CD4-positive, alpha-beta T cell treated with Interleukin-12 subunit alpha and Interleukin-12 subunit beta, for 1 hour (primary cell): ENCODE measurements at places on chromosomes 1 and 21.

GRCh38 chr1:201307760-201308499, 24.6 kb downstream of the PKP1 start:
- no peak for DNase-seq

GRCh38 chr1:14926818-14927575, 226.6 kb upstream of the TMEM51 start:
- DNase-seq = no peak

- DNase-seq = no peak
These were observed 145.7 kb downstream of the SYF2 start for GRCh38 chr1:25086518-25087079.

GRCh38 chr1:222844411-222844779, 29.6 kb downstream of the DISP1 start:
- DNase-seq = no peak

- DNase-seq = no peak
These were observed 59.9 kb downstream of the APP start for GRCh38 chr21:26110715-26111114.

- DNase-seq = no peak
These were observed 21.9 kb downstream of the LRRC8D start for GRCh38 chr1:89842567-89843272.

DNA sequence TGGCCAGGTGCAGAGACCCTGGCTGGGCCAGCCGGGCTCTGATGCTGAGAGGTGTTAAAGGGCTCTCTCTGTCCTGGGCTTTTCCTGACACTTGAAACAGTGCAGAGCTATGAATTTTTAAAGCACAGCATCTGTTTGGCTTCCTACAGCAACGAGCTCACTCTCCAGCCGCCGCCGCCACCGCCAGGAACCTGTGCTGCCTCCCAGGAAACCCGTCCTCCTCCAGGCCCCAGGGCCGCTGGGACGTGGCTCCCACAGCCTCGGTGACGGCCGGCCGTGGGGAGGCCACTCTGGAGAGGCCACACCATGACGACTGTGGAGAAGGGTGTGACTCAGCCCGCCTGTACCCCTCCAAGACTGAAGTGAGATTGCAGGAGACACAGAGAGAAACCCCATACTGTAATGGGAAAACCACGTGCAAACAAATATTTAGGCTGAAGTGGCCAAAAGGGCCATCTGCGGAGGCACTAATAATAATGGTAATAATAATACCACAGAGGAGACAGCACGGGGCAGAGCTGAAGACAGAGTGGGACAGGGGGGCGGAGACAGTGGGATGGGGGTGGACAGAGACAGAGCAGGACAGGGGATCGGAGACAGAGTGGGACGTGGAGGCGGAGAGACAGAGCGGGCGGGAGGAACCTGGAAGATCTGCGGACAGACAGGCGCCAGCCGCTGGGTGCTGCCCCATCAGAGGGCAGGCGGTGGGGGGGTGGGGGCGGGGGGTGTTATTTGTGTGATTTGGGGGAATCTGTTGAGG, 139.2 kb downstream of the CASZ1 start:
- no peak for DNase-seq

GRCh38 chr1:26730695-26731094, 34.9 kb downstream of the ARID1A start:
- no peak for DNase-seq

GRCh38 chr1:58779801-58780382, 4.0 kb downstream of the JUN start:
- DNase-seq = peak; percentile 74

DNA sequence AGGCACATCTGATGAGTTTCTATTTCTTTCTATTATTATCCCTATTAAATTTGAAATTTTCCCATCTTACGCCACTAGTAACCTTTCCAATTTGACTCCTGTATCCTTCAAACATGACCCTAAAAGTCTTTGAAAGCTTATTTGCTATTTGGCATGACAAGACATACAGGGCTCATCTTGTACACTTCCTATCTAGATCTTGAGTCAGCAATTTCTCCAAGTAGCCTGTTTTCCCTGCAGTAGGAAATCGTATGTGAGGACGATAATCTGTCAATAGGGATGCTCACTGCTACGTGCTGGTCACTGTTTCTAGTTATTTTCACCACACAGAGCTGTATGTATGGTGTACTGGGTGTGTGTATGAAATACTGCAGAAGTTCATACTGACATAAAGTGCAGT, 142.7 kb downstream of the CDC42BPA start:
- no peak for DNase-seq

DNA sequence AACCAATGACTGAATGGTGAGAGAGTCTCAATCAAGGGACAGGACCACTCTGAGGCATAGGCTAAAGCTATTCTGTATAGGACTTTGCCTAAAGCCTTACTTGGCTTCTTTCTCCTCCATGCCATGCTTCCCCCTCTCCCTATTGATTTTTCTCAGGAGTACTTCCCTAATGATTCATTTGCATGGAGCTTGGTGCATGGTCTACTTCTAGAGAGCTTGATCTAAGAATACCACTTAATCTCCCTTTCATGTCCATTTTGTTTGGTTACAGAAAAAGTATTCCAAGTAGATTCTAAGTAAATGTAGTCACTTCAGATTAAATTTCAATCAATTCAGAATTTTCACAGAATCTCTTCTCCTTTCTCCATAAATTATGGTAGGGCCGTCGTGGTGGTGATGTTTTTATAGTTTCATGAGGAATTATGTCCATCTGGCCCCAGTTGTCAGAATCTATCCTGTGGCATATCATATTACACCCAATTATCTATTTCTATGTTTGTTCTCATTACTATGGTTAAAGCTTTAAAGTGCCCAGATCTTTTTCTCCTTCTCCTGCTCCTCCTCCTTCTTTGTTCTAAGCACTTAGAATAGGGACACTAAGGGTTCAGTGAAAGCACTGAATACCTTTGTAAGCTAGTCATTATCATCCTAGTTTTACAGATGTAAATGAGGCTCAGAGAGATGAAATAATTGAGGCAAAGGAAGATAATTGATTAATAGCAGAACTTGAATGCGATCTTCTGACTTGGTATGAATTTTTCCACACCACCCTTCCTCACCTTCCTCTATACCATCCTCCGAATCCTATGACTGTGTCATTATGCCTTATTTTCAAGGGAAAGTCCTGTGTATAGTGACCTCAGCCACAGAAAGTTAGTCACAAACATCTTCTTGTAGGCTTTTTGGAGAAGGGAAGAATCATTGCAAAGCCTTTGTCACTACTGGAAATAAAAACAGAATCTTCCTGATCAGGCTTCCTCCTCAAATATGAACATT, 85.6 kb upstream of the ZRANB2 start:
- DNase-seq = no peak

- no peak for DNase-seq
These were observed 32.1 kb downstream of the NAV1 start for GRCh38 chr1:201570886-201571624.

DNA sequence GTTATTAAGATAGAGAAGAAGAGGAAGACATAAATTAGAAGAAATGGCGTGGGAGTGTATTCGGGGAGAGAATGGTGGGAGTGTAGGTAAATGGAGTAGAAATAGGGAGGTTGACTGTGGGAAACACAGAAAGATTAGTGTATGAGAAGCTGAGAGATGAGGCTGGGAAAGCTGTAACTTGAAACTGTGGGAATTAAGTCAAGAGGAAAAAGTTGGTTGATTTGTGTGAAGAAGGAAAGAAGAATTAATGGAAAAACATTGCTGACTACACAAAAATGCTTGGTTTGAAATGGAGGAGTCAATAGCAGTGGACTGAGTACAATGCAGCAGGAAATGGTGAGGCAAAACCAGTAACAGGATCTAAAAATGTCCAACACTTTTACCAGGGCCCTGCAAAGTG, 448.3 kb downstream of the PTPRC start:
- DNase-seq = no peak

GRCh38 chr21:36156815-36157670, at the start of gene DOP1B:
Gene DOP1B (plus strand): TSS chr21:36156824. CDS start chr21:36164734, 7,910 bp downstream.
- DNase-seq = peak; percentile 40

- DNase-seq = no peak
These were observed 249.2 kb upstream of the TPTE start for GRCh38 chr21:10272216-10272615.

DNA sequence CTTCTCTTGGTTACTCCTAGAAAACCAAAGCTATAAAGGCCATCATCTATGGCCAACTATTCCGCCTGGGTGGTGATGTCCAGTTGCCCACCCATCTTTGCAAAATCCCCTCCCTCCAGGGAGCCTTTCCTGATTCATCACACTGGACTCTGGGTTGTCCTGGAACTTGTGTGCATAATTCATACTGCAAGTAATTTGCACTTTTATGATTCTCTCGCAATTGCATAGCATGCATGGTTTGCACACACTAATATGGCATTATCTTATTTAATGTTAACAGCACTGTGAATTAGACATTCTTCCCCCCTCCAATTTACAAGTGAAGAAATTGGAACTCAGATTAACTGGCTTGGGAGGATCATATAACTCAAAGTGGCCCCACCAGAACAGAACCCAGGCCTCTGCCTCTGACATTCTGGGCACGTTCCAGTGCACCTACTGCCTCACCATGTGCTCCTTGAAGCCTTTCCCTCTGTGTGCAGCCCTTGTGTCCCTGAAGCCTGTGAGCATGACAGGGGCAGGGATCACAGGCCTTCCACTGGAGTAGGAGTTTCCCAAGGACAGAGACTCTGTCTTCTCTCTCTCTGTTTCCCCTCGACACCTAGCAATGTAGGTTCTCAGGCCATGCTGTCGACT, 98.9 kb upstream of the IPO9 start:
- DNase-seq = no peak

GRCh38 chr1:8121261-8122159, 95.4 kb upstream of the ERRFI1 start:
- no peak for DNase-seq

DNA sequence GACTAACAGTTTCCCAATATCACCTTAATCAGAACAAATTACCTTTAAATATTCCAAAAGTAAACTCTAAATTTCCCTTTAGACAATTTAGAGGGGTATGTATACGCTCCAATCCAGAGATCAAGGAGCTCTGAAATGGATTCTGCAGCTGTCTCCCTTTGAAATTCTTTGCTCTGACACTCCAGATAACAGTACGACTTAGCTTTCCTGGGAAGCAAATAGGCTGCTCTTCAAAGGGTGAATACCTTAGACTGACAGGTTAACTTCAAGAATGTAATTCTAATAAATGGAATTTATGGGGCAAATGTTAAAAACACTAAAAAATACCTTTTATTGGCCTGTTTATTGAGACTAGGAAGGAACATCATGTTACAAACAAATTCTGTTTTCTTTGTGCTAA, 357.2 kb downstream of the USP25 start:
- DNase-seq = no peak

GRCh38 chr21:38333301-38334272, 76.8 kb downstream of the KCNJ15 start:
- no peak for DNase-seq

- DNase-seq = no peak
These were observed 310.6 kb upstream of the PTBP2 start for GRCh38 chr1:96411006-96411405.

- no peak for DNase-seq
These were observed 11.1 kb upstream of the SSX2IP start for GRCh38 chr1:84701376-84701775.

- DNase-seq = no peak
These were observed 19.6 kb upstream of the RBM15 start for GRCh38 chr1:110319332-110320167.
